ENCODE measurements at places on chromosomes 5 and 9.

- DNase-seq = no peak
Measured at GRCh38 chr5:83672646-83673045, 48.0 kb downstream of the HAPLN1 start.

GRCh38 chr5:72834924-72835323 is 18.5 kb downstream of the TNPO1 start:
- DNase-seq = no peak

- peak; percentile 66 for DNase-seq
Measured at GRCh38 chr9:114696814-114697544, 15.0 kb upstream of the TEX48 start.

DNA sequence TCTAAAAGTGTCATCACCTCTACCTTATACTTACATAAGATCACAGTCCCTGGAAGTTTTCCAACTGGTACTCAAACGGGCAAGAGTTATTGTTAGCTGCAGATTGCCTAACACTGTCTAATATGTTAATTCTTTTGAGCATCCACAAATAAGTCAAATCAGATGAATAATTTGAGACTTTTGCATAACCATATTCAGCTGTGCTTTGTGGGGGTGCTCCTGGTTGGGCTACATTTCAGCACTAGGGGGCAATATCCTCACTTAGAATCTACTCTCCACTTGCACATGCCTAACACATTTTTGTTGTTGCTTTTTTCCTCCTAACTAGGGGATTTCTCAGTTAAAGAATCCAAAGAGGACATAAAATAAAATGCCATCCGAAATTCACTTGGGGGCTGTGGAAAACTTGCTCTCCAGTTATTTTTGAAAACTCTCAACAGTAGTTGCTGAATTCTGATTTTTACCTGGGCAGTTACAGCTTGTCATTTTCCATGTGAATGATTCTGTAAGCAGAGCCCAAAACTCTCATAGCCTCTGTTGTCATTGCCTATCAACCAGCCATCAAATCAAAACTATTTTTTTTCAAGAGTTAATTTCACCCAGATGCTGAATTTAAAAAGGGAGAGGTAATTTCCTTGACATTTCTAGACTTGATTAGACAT is 71.5 kb downstream of the TRIM36 start:
- DNase-seq = no peak

DNA sequence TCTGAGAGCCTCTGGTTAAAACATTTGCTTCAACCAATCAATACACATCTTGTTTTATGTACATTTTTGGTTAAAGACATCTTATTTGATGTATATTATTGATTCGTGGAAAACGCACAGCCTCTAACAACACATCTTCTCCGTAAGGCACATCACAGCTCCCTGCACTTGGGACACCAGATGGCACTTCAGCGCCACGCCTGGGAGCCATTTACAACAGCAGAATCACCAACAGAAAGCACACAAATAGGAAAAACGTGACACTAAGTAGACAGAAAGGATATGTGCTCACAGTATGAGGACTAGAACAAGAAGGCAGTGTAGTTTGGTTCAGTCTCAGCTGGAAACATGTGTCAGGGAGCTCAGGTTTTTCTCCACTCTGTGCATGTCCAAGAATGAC is 199.7 kb downstream of the ROR2 start:
- DNase-seq = no peak

- no peak for DNase-seq
Measured at GRCh38 chr9:132365986-132366385, 11.2 kb upstream of the SETX start.

- no peak for DNase-seq
Measured at GRCh38 chr5:157502143-157502647, 42.2 kb downstream of the NIPAL4 start.

Data from stimulated activated naive CD4-positive, alpha-beta T cell treated with Interleukin-2 at 50 U/mL for 16 hours (primary cell).